Uterus (tissue), 4 donors: ENCODE measurements at places on chromosomes 4 and X.

DNA sequence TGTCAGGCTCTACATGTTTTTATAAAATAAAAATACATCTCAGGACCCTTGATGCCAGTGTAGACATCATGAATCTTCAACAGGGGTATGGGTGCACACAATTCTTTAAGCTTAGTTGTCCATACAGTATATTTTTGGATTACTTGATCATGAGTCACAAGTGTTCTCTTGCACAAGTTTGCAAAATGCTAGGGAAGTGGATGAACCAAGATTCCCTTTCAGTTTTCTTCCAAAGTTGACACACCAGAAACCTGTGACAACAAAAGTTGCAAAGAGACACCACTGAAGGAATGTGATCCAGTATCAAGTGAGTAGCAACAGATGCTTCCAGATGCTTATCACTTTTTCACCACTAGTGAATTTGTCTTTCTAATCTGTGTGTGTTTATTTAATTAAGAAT is 1021.2 kb downstream of the PCDH7 start:
- H3K4me1 ChIP-seq = no peaks in the 10 kb centered on the region
- no peak for DNase-seq
- no peaks in the 10 kb centered on the region for H3K27me3 ChIP-seq
- no peak overlapping the region for H3K27ac ChIP-seq
- H3K4me3 ChIP-seq = no peak overlapping the region

- no peak overlapping the region for H3K4me3 ChIP-seq
- H3K36me3 ChIP-seq = no peaks in the 10 kb centered on the region
- H3K4me1 ChIP-seq = no peaks in the 10 kb centered on the region
- no peak overlapping the region for H3K27ac ChIP-seq
- H3K27me3 ChIP-seq = no peaks in the 10 kb centered on the region
- no peak for DNase-seq
Observed at GRCh38 chr4:26455571-26455970, 34.7 kb downstream of the CCKAR start.

DNA sequence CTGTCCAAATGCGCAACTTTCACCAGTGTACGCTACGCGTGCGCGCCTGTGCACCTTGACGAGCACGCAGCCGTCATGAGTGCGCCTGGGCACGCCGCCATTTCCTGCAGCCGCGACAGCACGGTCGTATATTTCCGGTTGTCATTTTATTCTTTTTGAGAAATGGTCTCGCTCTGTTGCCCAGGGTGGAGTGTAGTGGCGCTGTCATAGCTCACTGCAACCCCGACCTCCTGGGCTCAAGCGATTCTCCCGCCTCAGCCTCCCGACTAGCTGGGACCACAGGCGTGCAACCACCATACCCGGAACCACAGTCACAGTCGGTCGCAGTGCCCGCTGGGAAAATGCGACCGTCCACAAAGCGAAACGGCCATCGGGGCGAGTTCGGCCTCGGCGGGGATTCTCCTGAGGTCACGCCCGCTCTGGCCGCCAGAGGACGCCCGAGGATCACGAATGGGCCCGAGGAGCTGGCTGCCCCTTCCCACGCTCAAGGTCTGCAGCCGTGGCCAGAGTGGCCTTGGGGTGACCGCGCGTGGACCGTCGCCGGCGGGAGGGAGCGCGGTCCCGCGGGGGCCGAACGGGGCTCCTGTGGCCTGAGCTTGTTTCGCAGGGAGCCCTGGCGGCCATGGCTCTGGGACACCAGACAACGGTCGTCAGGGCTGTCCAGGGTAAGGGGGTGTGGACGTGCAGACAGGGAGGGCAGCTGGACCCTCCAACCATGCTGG is 23.7 kb upstream of the PNMA3 start:
- no peak overlapping the region for H3K4me3 ChIP-seq
- H3K27me3 ChIP-seq = no peaks in the 10 kb centered on the region
- no peaks in the 10 kb centered on the region for H3K36me3 ChIP-seq
- DNase-seq = peak; percentile 41
- H3K27ac ChIP-seq = no peak overlapping the region

GRCh38 chrX:17531500-17531899 is 156.5 kb downstream of the NHS start:
- no peak overlapping the region for H3K4me3 ChIP-seq
- no peak overlapping the region for H3K27ac ChIP-seq
- no peaks in the 10 kb centered on the region for H3K4me1 ChIP-seq
- DNase-seq = no peak
- H3K27me3 ChIP-seq = no peaks in the 10 kb centered on the region

DNA sequence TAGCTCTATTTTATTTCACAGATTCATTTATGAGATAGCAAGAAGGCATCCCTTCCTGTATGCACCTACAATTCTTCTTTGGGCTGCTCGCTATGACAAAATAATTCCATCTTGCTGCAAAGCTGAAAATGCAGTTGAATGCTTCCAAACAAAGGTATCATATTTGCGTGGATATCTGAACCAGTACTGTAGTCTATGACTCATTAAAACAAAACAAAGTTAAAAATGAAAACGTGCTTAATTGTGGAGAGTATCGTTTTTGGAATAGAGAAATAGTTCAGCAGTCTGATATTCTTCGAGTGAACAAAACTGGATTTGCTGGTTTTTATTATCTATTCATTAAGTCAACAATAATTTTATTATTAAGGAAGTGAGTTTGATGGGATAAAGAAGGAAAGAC is 6.3 kb downstream of the AFP start:
- no peak overlapping the region for H3K4me3 ChIP-seq
- H3K27me3 ChIP-seq = no peaks in the 10 kb centered on the region
- no peaks in the 10 kb centered on the region for H3K4me1 ChIP-seq

DNA sequence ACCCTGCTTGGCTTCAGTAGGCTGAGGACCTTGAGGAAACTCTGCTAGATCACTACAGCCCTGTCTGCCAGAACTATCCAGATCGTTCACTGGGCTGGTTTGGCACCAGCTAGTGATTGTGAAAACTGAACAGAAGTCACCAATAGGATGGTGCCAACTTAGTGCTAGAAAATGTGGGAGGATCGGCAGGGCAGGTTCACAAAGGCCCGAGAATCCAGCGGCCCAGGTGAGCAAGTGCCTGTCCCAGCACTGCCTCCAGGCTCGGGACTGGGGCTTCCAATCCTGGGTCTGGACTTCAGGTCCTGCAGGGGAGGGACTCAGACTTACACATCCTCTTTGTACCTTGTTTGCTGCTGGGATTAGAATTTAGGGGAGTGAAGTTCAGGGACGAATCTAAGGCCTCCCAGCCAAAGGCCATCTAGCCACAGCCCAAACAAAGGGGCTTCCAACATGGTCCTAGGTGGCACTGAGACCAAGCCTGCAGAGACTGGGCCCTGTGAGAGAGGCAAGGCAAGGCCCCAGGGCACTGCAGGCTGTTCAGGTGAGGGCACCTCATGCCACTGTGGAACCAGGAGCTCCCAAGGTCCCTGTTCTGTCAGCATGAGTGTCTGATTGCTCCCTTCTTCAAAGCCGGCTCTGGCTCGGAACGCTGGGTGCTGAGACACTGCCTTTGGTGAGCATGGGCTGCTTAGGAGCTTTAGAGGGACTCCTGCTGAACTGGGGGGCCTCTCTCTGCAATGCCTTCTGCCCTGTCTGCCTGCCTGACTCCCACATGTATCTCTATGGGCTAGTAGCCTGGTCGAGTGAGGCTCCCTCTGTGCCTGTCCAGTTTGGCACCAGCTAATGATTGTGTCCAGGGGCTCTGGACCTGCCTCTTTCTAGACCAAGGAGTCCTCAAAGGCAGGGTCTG is 20.7 kb upstream of the ZNF185 start:
- H3K36me3 ChIP-seq = no peaks in the 10 kb centered on the region
- H3K27ac ChIP-seq = no peak overlapping the region
- H3K4me3 ChIP-seq = no peak overlapping the region
- H3K4me1 ChIP-seq = no peaks in the 10 kb centered on the region
- DNase-seq = no peak

DNA sequence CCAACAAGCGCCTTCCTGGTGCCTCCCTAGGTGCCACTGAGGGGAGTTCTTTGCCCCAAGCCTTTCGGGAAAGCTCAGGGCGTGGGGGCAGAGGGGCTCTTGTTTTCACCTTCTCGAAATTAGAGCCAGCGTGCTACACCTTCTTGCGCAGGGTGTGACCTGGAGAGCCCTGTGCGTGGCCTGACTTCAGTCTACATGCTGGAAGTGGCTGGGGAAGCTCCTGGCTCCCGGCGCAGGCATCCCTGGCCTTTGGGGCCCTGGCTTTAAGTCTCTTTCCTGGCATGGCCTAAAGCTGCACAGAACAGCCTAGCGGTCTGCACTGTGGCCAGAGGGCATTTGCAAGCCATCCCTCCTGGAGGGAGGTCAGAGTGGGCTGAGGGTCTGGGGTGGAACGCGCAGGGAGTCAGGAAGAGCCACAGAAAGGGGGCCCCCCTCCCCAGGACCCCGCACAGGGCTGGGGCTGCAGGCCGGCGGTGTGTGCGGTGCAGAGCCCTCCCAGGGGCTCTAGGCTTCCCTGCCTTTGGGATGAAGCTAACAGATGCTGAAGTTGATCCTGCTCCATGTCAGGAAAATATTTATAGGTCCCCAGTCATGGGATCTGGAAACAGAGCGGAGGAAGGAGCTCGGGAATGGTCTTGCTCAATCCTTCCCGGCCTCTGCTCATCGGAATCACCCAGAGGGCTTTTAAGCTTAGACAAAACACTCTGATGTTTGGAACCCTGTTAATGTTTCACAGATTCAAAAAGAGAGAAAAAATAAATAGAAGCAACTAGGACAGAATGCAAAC is 781 bp upstream of the SPON2 start:
- peak overlapping the region; percentile 94 for H3K27ac ChIP-seq
- H3K4me3 ChIP-seq = no peak overlapping the region
- peak; percentile 76 for DNase-seq
- no peaks in the 10 kb centered on the region for H3K27me3 ChIP-seq
- no peaks in the 10 kb centered on the region for H3K36me3 ChIP-seq
- peaks cover 7% of the 10 kb centered on the region for H3K4me1 ChIP-seq

GRCh38 chr4:18213576-18214198 is 192.1 kb upstream of the LCORL start:
- H3K27me3 ChIP-seq = no peaks in the 10 kb centered on the region
- H3K27ac ChIP-seq = no peak overlapping the region
- no peaks in the 10 kb centered on the region for H3K4me1 ChIP-seq
- H3K36me3 ChIP-seq = no peaks in the 10 kb centered on the region

DNA sequence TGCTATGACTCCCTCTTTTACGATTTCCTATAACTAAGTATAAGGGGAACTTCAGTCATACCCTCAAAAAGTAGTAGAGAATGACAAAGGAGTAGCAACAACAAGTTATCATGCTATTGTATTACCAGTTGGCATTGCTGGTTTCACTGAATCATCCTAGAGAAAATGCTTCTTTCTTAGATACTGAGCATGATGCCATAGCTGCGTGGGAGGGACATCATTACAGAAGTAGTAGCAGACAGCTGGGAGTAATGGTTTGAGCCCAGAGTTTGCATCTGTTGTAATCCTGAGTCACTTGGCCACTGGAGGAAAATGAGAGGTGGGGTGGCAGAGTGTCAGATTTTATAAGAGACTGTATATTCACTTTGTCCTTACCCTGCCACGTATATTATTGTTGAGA is 38.6 kb downstream of the MTMR1 start:
- H3K4me1 ChIP-seq = no peaks in the 10 kb centered on the region
- H3K36me3 ChIP-seq = no peaks in the 10 kb centered on the region
- H3K4me3 ChIP-seq = no peak overlapping the region
- DNase-seq = no peak

DNA sequence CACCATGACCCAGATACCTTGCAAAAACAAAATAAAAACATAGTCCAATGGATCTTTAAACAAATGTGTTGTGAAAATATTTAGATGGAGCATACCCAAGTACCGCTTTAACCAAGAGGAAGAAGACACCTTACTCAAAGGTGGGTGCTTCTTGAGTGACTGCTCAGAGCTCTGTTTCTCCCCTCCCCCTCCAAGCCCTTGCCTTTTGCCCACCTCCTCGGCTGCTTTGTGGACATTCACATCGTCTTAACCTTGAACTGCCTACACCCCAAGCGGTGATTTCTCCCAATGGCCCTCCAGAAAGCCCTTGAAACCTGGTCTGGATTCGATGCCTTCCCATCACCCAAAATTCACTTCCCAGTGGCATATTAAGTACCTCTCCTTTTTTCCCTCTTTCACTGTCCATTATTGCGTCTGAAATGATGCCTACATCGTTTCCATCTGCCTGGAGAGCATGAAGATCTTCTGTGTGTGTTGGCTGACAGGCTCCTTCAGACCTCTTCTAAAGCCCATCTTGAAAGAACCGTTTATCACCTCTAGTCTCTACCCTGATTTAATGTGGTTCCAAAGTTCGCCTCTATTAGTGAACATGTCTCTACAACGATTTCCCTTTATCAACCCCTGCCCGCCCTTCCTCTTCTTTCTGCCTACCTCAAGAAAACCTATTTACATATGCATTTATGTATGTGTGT is 968 bp downstream of the GPRIN3 start:
- H3K4me3 ChIP-seq = no peak overlapping the region
- no peak overlapping the region for H3K27ac ChIP-seq
- no peaks in the 10 kb centered on the region for H3K4me1 ChIP-seq
- DNase-seq = no peak
- no peaks in the 10 kb centered on the region for H3K36me3 ChIP-seq

GRCh38 chr4:16757080-16757521 is 141.3 kb downstream of the LDB2 start:
- no peak for DNase-seq
- no peaks in the 10 kb centered on the region for H3K36me3 ChIP-seq
- H3K4me1 ChIP-seq = peaks cover 9% of the 10 kb centered on the region
- H3K27me3 ChIP-seq = no peaks in the 10 kb centered on the region
- peak overlapping the region; percentile 62 for H3K27ac ChIP-seq

DNA sequence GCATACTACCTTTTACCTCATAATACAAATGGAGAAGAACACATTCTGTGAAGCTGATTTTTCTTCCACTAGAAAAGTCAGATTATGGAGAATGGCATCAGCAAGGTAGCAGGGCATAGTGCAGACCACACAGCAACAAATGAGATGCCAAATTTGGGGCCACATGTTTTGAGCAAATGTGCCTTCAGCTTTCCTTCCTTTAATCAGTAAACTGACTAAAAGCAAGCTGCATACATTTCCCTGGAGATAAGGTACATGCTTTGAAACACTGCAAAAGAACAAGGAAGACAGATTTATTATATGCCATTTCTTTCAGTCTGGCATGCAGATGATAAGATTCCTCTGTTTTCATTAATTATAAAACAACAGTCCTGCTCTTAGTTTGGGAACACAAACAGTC is 67.1 kb upstream of the GUCY1A1 start:
- no peaks in the 10 kb centered on the region for H3K27me3 ChIP-seq
- H3K36me3 ChIP-seq = no peaks in the 10 kb centered on the region
- no peak overlapping the region for H3K4me3 ChIP-seq
- DNase-seq = no peak
